ENCODE measurements at places on chromosomes 4 and X. TPM values are rescaled to one million over a fixed set of nuclear protein-coding genes. Genes with fewer than 3 reads are reported as not detected.

ESX1 gene
- total RNA-seq = not detected

MSMO1 gene
- total RNA-seq = 36.9 TPM

MAGEA1 gene
- not detected for total RNA-seq

ANKRD50 gene
- 45.3 TPM for total RNA-seq

MTCP1 gene
- 17.8 TPM for total RNA-seq

KLHL4 gene
- total RNA-seq = 0.38 TPM

CFAP47 gene
- total RNA-seq = not detected

DNA sequence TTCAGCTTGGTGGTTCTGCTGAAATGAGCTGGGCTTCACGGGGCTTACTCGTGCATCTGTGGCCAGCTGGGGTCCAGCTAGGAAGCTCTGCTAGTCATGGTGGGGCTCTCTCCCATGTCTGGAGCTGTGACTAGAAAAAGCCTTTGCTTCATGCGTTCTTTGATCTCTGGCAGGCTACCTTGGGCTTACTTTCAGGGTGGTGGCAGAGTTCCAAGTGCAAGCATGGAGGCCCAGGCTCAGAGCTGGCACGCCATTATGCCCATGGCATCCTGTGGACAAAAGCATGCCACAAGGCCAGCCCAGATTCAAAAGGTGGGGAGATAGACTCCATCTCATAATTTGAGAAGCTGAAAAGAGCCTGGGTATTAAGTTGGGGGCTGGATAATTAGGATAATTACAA lies 55.4 kb upstream of the GBA3 start:
- H3K27me3 ChIP-seq = no peaks in the 10 kb centered on the region
- no peak overlapping the region for H3K27ac ChIP-seq
- H3K36me3 ChIP-seq = no peaks in the 10 kb centered on the region
- H3K4me1 ChIP-seq = no peaks in the 10 kb centered on the region
- DNase-seq = no peak
- no peak overlapping the region for H3K4me3 ChIP-seq

DNA sequence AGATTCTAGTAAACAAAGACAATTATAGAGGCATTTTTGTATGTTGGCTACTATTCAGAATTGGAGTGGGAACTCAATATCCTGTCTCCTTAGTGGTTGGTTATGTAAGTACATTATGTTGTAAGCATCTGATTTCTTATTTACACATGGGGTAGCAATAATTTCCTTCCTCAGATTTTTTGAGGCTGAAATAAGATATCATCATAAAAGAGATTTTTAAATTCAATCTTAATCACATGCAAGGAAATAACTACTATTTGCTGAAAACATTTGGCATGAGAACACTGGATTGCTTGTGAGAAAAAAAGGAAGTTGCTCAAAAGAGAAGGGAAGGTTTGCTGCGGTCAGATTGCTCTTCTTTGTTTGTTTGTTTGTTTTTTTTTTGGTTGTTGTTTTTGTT lies 437.7 kb upstream of the HS3ST1 start:
- no peak overlapping the region for H3K27ac ChIP-seq
- no peaks in the 10 kb centered on the region for H3K4me1 ChIP-seq
- DNase-seq = no peak
- no peak overlapping the region for H3K4me3 ChIP-seq

DNA sequence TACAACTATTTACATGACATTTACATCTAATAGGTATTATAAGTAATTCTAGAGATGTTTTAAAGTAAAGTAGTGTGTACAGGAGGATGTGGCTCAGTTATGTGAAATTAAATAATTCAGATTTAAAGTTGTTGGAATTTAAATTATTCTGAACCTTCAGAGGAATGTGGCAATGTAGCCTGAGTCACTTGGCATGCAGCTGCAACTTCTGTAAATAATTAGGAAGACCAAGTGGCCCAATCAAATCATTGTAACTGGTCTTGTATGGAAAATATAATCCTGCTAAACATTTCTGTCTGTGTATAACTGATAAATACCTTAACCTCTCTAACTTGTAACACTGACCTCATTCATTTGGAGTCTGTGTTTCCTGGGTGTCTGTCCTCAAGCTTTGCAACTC lies 828.9 kb downstream of the GLUD2 start:
- H3K36me3 ChIP-seq = no peaks in the 10 kb centered on the region
- no peak overlapping the region for H3K4me3 ChIP-seq
- H3K27me3 ChIP-seq = no peaks in the 10 kb centered on the region
- DNase-seq = no peak

- no peaks in the 10 kb centered on the region for H3K36me3 ChIP-seq
- H3K27ac ChIP-seq = no peak overlapping the region
- peaks cover 50% of the 10 kb centered on the region for H3K27me3 ChIP-seq
- DNase-seq = no peak
- no peaks in the 10 kb centered on the region for H3K4me1 ChIP-seq
These were observed 27.0 kb downstream of the PROM1 start for GRCh38 chr4:16056681-16057385.

DNA sequence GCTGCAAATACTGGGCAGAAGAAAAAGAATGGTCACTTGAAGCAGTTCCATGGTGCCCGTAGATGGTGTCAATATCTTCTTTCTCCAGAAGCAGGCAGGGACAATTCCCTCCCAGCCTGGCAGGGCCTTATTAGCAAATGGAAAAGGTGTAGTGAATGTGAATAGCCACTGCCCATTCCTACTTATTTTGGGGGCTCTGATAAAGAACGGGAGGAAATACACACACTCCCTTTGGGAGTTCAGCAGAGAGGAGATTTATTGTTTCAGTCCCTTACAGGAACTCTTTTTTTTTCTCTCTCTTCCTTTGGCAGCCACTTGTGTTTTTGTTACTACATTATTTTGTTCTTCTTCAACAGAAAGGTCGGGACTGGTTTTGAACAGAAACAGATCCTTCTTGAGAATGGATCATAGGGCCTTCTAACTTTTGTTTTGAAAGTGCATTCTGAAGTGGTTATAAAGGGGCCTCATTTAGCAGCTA lies at the start of gene EMCN:
TSS of gene EMCN (minus strand) at position 159 of the 478 bp plus-strand sequence. CDS start at position 51, 108 bp downstream.
- peaks cover 48% of the 10 kb centered on the region for H3K4me1 ChIP-seq
- no peaks in the 10 kb centered on the region for H3K27me3 ChIP-seq
- H3K27ac ChIP-seq = peak within 1 kb of the TSS; percentile 86
- no peak for DNase-seq
- no peaks in the 10 kb centered on the region for H3K36me3 ChIP-seq
- peak within 1 kb of the TSS; percentile 46 for H3K4me3 ChIP-seq

GRCh38 chrX:70970482-70970995 lies 39.6 kb upstream of the SLC7A3 start:
- H3K27me3 ChIP-seq = peaks cover 8% of the 10 kb centered on the region
- H3K4me1 ChIP-seq = no peaks in the 10 kb centered on the region
- no peak overlapping the region for H3K27ac ChIP-seq
- no peak overlapping the region for H3K4me3 ChIP-seq

- peaks cover 17% of the 10 kb centered on the region for H3K27me3 ChIP-seq
- no peak for DNase-seq
- H3K36me3 ChIP-seq = no peaks in the 10 kb centered on the region
- H3K4me1 ChIP-seq = peaks cover 7% of the 10 kb centered on the region
- H3K4me3 ChIP-seq = no peak overlapping the region
- no peak overlapping the region for H3K27ac ChIP-seq
These were observed 76.0 kb upstream of the GIMD1 start for GRCh38 chr4:106444557-106444956.

DNA sequence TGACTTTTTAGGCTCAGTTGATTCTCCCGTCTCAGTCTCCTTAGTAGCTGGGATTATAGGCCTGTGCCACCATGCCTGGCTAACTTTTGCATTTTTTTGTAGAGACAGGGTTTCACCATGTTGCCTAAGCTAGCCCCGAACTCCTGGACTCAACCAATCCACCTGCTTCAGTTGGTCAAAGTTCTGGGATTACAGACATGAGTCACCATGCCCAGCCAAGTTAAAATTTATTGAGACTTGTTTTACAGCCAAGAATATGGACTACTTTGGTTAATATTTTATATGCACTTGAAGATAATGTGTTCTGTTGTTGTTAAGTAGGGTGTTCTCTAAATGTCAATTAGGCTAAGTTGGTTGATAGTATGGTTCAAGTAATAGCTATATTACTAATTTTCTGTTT lies 58.7 kb downstream of the CYTL1 start:
- no peaks in the 10 kb centered on the region for H3K4me1 ChIP-seq
- peaks cover 24% of the 10 kb centered on the region for H3K27me3 ChIP-seq
- H3K36me3 ChIP-seq = peaks cover 4% of the 10 kb centered on the region
- no peak overlapping the region for H3K27ac ChIP-seq
- no peak overlapping the region for H3K4me3 ChIP-seq
